ENCODE measurements at places on chromosomes 1 and 21. TPM values are rescaled to one million over a fixed set of nuclear protein-coding genes. Genes with fewer than 3 reads are reported as not detected.

Gene MPC2
- 54.4 TPM for total RNA-seq

Gene SPRR3
- total RNA-seq: not detected

DNA sequence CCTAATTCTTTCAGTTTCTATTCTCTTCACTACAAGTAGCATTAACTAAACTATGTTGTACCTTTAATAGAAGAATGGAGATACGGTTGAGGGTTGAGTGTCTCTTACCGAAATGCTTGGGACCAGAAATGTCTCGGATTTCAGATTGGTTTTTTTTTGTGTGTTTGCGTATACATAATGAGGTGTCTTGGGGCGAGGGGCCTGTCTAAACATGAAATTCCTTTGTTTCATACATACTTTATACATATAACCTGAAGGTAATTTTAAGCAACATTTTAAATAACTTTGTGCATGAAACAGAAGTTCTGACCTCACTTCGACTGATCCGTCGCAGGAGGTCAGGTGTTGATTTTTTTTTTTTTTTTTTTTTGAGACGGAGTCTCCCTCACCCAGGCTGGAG lies 36.3 kb upstream of the MYOCOS start:
- no peak for DNase-seq

DNA sequence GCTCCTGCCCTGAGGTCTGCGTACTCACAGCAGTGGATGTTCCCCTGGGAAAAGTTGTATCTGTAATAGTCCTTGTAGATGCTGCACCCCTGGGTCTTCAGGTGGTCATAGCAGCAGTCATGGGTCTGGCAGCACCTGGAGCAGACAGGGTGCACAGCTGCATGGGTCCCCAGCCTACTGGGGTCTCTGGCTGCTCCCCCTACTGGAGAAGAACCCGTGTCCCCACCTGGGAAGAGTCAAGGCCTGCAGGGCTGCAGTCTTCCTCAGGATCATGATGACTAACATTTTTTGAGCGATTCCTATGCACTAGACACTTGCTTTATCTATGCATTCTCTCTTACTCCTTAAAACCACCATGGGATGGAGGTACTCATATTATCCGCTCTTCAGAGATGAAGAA lies 3.9 kb downstream of the PLA2G2D start:
- no peak for DNase-seq

DNA sequence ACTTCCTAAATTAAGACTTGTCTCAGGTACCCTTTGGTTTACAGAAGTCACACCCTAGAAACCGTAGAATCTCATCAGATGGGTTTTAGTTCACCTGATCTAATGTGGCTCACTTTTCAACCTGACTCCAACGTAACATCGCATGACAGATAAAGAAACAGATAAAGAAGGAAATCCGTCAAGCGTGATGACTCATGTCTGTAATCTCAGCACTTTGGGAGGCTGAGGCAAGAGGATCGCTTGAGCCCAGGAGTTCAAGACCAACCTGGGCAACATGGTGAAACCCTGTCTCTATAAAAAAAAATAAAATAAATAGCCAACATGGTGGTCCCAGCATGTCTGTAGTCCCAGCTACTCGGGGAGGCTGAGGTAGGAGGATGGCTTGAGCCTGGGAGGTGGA lies 97.3 kb downstream of the SPSB1 start:
- DNase-seq: no peak

DNA sequence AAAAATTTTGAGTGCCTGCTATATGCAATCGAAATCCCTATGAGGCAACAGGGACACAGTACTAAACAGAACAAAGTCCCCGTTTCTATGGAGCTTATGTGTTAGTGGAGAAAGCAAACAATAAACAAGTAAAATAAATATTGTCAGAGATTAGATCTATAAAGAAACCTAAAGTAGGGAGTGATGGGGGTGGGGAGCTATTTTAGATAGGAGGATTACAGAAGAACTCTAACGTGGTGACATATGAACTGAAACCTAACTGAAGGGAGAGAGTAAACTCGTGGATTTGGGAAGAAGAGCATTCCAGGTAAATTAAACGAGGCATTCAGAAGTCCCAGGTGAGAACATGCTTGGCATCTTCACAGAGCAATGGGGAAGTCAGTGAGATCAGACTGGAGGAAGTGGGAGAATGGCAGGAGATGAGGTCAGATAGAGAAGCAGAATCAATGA lies 154.5 kb downstream of the DENND1B start:
- DNase-seq: no peak

GRCh38 chr1:89566761-89567174 lies 42.1 kb downstream of the LRRC8B start:
- no peak for DNase-seq

GRCh38 chr1:162562470-162562828 lies 927 bp downstream of the UAP1 start:
- no peak for DNase-seq

GRCh38 chr1:177343445-177343844 lies 172.7 kb downstream of the BRINP2 start:
- DNase-seq: no peak

Measured in SJSA1 (cell line).